ENCODE measurements at places on chromosomes 12 and 14.

DNA sequence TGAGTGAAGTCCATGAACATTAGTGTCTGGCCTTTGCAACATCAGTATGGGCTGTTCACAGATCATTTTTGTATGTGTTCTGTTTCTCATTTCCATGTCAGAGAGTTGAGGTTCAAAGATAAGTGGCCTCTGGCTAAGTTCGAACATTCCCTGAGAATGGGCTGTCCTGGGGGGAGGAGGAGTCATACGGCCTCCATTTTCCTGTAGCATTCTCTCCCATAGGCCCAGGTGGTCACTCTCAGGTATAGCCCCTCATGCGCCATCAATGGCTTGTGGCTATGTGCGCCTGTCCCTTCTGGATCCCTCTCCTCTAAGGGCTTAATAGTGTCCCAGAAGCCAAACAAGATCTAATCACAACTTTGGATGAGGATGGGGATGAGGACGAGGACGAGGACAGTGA, 165.0 kb downstream of the PAX9 start:
- no peak for DNase-seq

- DNase-seq = no peak
Observed at GRCh38 chr12:99454539-99455172, 192.9 kb upstream of the GARIN6 start.

GRCh38 chr12:50554651-50555050, 49.9 kb downstream of the DIP2B start:
- no peak for DNase-seq

GRCh38 chr12:65968889-65969509, 144.7 kb downstream of the HMGA2 start:
- DNase-seq = no peak

GRCh38 chr14:33457617-33458016, 493.3 kb downstream of the EGLN3 start:
- DNase-seq = no peak

GRCh38 chr12:128951448-128951847, 98.2 kb downstream of the GLT1D1 start:
- DNase-seq = no peak

GRCh38 chr12:16636435-16637055, 30.6 kb upstream of the LMO3 start:
- DNase-seq = no peak

GRCh38 chr14:67933266-67933665, 113.7 kb downstream of the RAD51B start:
- no peak for DNase-seq

DNA sequence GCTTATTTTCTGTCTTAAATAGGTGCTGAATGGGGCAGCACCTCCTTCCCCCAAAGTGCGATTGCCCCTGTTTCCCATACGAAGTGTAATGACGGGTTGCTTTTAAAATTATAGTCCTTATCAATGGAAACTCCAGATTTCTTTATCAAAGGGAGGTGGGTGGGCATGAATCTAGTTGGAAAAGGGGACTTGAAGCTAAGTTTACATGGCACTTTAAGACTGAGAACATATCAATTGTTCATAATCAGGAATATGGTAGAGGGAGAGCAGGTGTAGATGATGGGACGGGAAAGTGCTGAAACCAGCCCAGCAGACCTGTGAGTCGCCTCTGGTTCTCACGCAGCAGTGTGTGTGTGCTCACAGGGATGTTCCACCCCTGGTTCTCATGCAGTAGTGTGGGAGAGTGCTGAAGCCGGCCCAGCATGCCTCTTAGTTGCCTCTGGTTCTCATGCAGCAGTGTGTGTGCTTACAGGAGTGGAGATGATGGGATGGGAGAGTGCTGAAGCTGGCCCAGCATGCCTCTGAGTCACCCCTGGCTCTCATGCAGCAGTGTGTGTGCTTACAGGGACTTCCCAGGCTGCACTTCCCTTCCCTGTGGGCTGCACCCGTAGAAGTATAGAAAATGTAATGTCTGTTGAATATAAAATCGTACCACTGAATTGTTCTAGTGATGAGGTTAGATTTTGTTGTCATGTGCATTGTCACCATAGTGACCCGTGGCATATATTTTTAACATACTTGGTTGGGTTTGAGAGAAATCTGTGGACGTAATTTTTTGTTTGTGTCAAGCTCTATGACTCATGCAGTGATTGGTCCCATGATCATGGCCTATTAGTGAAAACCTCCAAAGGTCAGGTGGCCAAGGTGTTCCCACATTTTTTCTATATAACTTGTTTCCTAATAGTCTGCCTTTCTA, 51.6 kb downstream of the GPATCH2L start:
- no peak for DNase-seq

- no peak for DNase-seq
Observed at GRCh38 chr12:49990273-49990672, 17.5 kb downstream of the AQP6 start.

- no peak for DNase-seq
Observed at GRCh38 chr12:116962197-116962596, 51.4 kb downstream of the FBXW8 start.

- DNase-seq = no peak
Observed at GRCh38 chr12:93390031-93390430, 12.3 kb downstream of the NUDT4 start.

DNA sequence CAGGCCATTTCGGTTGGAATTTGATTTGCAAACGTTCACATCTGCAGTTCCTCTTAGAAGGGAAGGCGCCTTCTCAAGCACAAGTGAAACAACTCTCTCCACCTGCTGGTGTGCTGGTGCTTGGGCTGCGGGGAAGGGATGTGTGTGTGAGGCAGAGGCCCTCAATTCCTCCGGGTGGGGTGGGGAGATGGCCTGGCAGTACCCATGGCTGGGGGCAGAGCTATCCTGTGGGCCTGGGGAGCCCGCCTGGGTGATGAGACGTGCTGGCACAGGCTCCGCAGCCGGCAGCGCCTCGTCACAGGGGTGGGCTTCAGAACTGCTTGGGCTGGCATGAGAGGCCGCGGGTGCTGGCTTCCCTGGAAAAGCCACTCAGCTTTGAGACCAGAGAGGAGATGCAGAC, 28.9 kb upstream of the TDRD9 start:
- DNase-seq = no peak

- no peak for DNase-seq
Observed at GRCh38 chr12:101700299-101700820, 2.9 kb downstream of the CHPT1 start.

GRCh38 chr14:74427651-74428050, 1.6 kb upstream of the SYNDIG1L start:
- DNase-seq = no peak

DNA sequence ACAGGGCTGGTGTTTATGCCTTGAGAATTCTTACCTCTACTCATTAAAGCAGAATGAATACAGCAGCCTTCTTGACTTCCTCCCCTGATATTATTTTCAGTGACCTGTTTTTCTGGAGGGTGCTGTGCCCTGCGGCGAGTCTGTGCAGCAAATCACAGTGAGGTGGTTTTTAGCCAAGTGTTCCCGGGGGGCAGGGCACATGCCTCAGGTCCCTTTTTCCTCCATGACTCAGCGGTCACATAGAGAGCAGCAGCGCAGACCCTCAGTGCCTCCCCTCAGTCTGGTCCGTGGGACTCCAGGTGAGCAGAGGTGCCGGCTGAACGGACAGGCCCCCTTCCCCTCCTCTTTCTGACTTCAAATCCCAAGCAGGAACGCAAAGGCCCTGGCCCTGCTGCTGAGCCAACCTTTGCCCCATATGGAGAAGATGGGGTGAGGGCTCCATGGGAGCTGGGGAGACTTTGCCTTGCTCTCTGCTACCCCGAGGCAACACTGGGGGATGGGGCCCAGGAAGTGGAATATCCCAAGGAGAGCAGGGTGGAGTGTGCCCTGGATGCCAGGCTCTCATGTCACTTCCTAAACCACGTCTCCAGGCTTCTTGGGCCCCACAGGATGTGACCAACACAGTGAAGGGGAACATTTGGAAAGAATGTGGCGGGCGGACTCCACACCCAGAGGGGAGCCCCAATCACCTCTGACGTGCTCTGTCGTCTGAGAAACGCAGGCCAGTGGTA, 90.0 kb downstream of the DHRS2 start:
- no peak for DNase-seq

DNA sequence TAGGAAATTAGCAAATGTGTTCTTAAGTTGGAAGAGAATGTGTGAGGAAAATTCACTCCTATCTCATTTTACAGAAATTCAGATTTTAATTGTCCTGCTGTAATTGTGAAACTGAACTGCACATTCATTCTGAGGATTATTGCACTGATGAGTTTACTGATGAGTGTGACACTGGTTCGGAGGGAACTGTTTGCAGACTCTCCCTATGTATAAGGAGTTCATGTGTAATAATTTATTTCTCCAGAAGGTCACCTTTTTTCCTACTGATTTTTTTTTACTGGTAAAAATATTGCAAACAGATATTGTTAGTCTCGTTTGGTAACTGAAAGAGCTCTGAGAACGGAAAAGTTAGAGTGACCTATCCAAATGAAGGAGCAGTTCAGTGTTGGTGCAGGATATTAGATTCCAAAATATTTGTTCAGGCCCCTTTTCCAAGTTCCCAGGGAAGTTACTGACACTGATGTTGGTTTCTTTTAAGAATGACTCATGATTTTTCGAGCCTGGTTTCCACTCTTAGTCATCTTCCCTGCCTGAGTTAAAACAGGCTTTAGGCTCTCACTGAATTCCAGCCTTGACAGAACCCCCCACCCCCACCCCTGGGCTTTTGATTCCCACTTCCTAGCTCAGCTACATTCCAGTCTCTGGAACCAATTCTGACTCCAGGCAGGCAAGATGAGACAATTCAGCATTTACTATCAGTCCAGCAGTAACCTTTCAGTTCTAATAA, 18.4 kb downstream of the ANO6 start:
- DNase-seq = no peak

GRCh38 chr12:56991319-56992246, 14.8 kb downstream of the ZBTB39 start:
- DNase-seq = no peak

DNA sequence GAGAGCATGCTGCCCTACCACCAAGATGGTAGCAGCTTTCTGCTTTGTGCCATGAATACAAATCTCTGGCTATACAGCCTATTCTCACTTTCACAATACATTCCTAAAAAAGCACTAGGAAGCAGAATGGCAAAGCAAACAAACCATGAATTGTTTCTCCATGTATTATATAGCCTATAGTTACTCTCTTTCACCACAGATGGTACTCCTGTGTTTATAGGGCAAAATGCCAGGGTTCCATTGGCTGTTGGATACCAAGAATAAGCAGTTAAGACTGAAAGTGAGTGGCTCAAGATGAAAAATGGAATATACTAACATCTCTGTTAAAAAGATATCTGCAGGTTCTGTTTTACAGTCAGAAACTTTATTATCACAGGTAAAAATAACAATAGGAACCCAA, 11.1 kb downstream of the ARF3 start:
- no peak for DNase-seq

- peak; percentile 32 for DNase-seq
Observed at GRCh38 chr12:131608740-131609690, 101.9 kb upstream of the SFSWAP start.

DNA sequence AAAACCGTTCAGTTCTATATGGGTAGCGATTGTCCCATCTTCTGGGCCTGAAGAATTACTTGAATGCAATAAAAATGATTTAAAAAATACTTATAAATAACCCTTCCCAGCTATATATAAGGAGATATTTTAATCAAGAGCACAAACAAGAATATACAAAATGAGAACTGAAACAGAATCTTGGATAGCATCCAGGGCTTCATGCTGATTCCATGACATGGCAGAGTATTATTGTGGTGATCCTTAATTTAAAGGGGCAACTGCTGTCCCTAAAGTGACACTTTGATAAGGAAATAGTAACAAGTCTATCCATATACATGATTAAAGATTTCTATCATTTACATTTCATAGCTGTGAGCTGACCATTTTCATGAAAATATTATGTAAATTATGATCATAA, 18.8 kb downstream of the WBP11 start:
- no peak for DNase-seq

DNA sequence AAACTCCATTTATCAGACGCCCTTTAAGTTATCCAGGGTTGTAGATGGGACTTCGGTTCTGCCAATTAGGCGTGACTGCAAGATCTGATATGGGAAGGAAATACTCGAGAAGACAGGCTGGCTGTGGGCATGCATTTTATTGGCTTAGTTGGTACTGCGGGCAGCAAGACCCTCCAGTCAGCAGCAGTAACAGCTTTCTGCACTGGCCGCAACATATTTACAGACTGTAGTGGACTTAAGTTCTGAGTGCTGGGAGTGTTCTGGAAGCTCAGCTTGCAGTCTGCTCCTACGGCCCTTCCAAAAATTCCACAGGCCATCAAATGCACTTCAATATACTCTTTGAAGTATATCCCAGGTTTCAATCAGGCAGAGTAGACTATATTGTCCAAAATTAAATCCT, 21.1 kb downstream of the KITLG start:
- DNase-seq = no peak

- no peak for DNase-seq
Observed at GRCh38 chr12:9719790-9720189, 13.1 kb downstream of the CLECL1 start.

DNA sequence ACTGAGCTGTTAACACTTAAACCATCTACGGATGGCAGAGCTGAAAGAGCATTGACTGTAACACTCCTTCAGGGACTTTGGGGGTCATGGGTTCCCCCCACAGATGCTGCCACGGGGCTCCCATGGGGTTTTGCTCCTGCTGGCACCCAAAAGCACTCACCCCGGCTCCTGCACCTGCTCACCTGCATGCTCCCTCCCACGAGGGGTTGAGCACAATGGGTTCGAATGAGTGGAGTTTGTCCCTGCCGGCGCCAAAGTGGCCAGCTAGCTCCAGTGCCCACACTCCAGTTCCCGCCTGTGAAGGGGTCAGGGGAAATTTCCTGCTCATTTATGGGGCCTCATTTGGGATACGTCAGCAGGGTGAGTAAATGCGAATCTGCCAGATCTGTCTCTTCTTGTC, 40.7 kb downstream of the TNFAIP2 start:
- DNase-seq = no peak

DNA sequence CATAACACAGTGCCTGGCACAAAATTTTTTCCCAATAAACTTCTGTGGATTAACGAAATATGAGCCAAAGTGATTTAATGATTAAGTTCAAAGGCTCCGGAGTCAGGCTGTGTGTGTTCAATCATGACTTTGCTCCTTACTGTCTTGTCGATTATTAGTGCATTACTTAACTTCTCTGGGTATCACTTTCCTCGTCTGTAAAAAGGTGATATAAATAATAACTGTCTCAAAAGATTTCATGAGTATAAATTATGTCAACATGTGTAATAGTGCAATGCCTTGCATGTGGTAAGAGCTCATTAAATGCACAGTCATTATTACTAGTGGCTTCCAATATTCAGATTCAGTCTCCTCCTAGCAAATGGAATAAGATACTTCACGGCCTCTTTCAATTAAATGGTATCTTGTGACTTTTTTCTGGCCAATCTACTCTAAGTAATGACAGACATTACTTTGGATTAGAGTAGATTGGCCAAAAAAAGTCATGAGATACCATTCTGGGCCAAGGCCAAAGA, 6.8 kb upstream of the IFNG start:
- no peak for DNase-seq
